ENCODE measurements at places on chromosomes 6 and 20.

DNA sequence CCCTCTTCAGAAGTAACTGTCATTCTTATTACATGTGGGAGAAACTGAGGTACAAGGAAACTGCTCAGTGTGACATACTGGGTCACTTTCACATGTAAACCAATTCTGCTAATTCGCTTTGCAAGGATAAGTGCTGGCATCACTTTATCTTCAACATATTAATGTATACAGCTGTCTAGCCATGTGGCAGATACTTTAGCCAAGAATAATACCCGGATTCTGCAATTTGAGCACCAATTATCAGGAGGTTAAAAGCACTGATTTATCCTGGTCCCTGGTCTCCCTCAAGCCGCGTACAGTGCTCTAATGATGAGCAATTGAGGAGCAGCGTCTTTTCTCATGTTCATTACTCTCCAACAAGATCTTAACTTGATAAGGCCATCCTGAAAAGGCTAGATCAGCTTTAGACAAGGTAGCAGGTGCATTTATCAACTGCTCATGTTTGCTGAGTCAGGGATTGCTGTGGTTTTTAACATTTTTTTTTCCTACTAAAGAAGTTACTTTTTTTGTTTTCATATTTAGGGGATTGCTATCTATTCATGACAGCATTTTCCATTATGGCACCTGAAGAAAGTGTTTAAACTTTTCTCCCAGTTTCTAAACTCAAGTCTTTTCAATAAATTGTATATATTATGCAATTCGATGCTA, 1066.3 kb upstream of the MAP3K7 start:
- no peak for DNase-seq

DNA sequence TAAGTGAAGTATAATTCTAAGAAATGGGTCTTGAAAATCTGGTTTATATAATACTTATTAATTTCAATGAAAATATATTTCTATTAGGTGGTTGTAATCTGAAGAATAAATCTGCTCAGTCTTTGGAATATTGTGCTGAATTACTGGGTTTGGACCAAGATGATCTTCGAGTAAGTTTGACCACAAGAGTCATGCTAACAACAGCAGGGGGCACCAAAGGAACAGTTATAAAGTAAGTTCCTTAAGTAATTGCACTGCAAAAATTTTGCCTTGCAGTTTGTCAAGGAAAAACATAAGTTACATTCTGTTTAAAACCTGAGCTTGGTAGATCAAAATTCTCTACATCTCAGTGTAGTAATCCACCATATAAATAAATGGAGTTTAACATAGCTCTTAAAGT, 106.0 kb downstream of the MYO6 start:
- peak; percentile 37 for DNase-seq

- DNase-seq, result no peak
Measured at GRCh38 chr6:141682391-141682790, 450.3 kb upstream of the GJE1 start.

GRCh38 chr6:5302995-5303622, 41.8 kb downstream of the FARS2 start:
- peak; percentile 12 for DNase-seq

- no peak for DNase-seq
Measured at GRCh38 chr20:4162766-4163165, 147.4 kb upstream of the RNF24 start.

GRCh38 chr20:50013976-50014375, 31.2 kb downstream of the SNAI1 start:
- no peak for DNase-seq

- no peak for DNase-seq
Measured at GRCh38 chr6:127907960-127908640, 7.2 kb upstream of the THEMIS start.
